H54 (cell line): ENCODE measurements at places on chromosomes 6 and 20.
A peak's percentile ranks its signal among the peaks of the same experiment; 100 is the strongest.

GRCh38 chr6:118135371-118135770 lies 228.3 kb downstream of the SLC35F1 start:
- DNase-seq, result no peak

GRCh38 chr20:10247440-10247839 lies 28.8 kb downstream of the SNAP25 start:
- DNase-seq, result no peak

DNA sequence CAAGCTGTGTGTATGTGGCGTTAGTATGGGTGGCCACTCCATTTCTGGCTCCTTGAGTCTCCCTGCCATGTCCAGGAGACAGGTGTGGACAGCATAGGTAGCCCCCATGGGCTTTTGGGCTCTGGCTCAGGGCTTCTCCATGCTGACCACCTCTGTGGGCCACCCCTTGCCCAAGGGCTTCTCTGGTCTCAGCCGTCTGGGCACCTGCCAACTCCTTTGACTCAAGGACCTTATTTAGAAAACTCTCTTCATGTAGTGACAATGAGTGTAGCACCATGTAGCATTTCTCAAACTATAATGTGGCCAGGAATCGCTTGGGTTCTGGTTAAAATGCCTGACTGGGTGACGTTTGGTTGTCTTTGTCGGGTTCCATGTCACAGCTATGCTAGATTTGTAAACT lies 5.1 kb upstream of the GTSF1L start:
- DNase-seq, result no peak

- no peak for DNase-seq
Observed at GRCh38 chr6:128422871-128423270, 97.5 kb downstream of the PTPRK start.

DNA sequence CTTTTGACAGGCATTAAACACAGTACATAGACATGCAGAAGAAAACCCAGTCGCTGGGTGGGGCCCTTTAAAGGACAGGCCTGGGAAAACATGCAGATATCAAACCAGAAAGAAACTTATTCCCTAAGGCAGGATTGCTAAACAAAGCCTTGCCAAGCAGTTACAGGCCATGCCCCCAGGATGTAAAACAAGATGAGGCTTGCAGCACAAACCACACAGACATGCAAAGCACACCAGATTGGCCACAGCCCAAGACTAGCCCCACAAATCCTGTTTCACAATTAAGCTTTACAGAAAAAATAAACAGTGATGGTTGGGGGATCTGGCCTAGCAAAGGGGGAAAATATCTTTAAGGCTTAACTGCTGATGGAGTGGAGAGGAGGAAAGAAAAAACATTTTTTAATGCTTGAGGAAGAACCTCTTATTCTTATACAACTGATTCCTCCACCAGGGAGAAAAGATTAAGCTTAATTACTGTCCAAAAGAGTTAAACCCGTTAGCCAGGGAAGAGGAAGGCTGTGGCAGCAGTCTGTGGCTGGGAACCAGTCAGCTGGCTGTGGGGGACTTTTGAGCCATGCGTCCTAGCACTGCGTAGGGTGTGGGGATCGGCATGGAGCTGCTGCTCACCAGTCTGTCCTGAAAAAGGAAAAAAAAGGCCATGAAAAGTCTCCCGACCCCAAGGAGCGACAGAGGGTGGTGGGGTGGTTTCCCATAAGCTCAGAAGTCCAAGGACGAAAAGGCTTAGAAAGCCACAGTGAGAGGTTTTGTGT lies 28.4 kb downstream of the COL19A1 start:
- no peak for DNase-seq

DNA sequence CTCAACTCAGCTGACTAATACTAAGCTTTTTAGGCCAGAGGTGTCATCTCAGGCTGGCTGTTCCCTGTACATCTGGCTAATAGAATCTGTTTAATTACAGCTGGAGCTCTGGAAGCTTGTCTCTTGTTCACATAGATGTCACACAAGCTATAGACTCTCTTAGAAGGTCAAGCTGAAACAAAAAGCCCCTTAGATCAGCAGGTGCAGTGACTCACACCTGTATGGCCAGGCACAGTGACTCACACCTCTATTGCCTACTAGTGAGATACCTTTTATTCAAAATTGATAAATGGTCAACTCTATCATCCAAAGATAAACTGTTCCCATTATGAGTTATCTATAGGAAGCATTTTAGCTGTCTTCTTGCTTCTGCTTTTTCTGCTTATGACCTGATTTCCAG lies 29.9 kb upstream of the MTHFD1L start:
- no peak for DNase-seq

- no peak for DNase-seq
Observed at GRCh38 chr6:27176096-27176495, 71.4 kb upstream of the PRSS16 start.

- no peak for DNase-seq
Observed at GRCh38 chr6:151024597-151024996, 159.1 kb downstream of the MTHFD1L start.

- DNase-seq, result no peak
Observed at GRCh38 chr20:1154226-1154625, 30.6 kb downstream of the TMEM74B start.

DNA sequence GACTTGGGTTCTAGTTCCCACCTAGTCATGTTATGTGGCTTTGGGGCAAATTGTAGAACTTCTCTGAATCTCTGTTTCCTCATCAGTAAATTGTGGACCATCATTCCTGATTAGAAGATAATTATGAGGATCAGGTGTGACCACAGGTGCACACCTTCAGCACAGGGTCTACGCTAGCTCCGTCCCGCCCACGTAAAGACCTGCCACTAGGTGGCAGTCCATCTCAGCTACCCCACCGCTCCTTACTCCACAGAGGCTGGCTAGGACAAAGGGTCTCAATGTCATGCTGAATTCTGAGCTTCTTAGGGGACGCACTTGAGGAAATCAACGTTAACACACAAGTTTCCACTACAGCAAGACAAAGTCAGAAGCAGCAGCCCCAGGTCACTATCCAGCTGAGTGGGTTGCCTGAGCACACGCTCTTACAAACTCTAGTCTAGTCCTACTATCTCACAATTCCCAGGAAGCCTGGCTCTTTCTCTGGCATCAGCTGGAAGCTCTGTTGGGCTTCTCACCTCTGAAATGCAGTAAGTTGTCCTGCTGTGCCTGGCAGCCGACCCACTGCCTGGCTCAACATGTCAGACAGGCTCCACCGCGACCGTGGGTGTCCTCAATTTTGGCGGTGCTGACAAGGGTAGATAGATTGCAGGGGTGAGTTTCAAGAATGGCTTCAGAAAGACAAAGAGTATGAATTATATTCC lies 2.0 kb upstream of the PLCG1 start:
- DNase-seq, result no peak

- no peak for DNase-seq
Observed at GRCh38 chr6:95133578-95133977, 443.8 kb upstream of the MANEA start.

GRCh38 chr20:37615340-37616109 lies 78.3 kb upstream of the CTNNBL1 start:
- peak; percentile 20 for DNase-seq

DNA sequence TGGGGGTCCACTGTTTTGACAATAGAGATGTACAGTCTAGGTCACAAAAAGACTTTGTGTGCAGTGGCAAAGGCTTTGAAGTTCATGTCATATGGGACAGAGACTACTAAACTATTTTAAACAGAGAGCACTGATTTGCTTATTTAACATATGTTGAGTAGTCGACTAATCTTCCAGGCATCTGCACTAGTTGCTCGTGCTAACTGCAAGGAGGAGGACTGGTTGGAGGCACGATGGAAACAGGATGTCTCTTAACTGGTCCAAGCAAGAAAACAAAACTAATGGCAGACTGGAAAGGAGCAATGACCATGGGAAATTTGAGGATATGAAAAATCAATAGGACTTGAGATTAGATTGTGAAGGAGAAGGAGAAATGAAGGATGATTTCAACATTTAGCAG lies 28.5 kb upstream of the ERVFRD-1 start:
- DNase-seq, result no peak

DNA sequence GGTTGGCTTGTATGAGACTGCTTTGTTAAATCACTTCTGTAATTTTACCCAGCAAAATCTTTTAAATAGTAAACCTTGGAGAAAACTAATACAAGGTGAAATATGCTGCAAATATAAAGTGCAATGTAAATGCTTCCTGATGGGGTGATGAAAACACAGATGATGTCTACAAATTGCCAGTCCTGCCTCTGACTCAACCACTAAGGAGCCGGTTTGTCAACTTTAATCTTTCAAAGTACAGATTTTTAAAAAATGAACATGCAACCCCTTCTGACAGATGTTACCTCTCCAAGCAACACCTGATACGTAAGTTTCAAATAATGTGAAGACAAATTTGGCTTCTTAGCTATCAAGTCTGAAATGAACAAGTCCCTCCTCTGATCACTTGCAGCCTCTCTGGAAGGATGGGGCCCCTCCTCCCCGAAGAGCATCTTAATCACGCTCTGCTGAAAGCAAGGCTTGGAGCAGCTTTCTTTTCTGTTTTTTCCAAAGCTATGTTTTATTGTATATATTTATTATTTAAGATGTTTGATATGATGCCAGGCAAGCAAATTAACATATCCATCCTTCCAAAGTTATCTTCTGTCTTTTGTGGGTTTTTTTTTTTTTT lies 196.0 kb downstream of the MYLK4 start:
- DNase-seq, result no peak

DNA sequence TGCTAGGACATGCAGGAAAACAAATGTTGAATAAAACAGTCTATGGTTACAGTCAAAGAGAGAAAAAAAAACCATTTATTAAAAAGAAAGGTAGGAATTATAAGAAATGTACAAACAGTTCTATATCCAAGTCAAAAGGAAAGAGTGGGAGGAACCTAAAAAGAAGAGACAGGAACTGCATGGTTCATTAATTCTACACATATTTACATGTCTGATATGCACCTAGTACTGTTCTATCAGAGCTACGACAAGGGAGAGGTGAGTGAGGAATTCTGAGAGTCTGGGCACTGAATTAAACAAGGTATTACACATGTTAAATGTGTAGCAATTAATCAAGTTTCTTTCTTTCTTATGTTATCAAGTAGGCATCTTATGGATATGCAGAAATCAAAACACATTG lies 41.9 kb downstream of the SYCP2 start:
- DNase-seq, result no peak

DNA sequence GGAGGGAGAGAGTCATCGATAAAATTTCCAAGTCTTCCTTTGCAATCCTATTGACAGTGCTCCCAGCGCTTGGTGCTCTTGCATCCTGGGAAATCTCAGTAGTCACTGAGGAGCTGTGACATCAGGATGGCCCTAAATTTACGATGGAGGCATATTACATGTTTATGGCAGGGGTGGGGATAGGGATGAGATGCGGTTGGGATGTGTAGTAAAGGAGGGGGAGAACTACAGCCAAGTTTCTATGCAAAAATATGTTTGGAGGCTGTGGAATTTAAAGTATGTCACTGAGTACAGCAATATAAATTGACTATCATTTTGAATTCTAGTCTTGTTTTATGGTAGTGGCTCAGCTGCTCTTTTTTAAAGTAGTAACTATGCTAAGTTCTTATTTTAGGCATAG lies 544.9 kb downstream of the PKHD1 start:
- no peak for DNase-seq

- DNase-seq, result no peak
Observed at GRCh38 chr6:18388942-18389341, 1.8 kb downstream of the RNF144B start.

DNA sequence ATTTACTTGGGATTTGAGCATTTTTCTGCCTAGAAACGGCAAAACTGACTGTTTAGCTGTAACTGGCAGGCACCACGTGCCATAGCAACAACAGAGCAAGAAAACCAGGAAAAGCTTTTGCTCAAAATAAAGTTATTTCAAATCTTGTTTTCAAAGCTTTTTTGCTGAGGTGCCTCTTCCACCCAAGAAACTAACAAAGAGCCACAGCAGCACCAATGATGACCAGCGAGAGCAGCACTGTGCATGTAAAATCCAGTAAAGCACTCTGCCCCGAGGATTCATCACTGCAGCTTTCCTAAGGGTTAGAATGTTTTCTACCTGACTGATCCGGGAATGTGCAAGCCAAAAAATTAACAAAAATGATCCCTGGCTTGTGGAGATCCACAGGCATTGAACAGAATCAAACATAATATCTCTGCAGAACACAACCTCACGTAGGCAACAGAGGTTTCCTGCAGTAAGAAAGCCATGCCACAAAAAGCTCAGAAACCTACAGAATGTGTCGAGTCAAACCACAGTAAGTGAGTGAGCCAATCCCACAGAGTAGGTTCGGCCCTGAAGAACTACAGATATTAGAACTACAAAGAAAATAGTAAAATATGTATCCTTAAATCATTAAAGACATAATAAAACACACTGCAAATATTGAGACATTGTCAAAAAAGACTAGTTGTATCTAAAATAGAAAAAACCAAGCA lies 7.4 kb upstream of the ULBP3 start:
- no peak for DNase-seq

DNA sequence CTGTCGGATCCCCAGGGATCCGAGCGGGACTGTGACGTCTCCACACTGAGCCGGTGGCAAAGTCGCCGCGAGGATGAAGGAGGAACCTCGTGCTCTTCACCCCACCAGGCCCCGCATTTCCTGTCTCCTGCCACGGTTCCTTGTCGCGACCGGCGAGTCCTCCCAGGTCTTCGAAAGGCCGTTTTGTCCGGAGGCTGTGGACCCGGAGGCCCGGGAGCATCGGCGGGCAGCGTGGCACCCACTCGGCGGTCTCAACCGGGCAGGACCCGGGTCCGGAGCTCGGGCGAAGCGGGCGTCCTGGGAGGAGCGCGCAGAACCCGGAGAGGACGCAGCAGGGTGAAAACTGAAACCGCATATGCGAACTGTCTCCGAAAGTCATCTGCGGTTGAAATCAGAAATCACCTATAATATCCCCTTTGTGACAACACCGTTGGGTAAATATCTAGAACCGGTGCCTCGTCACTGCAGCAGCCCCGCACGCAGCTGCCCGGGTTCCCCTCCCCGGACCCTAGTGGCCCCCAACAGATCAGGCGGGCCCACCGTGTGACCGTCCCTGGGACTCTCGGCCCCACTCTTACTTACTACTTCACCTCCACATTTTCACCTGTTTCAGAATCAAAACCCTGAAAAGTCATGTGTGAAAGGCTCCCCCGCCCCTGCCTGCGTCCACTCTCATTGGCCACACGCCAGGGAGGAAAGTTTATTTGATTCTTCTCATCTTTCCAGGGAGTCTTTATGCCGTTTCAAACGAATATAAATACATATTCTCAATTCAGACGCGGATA lies 3.1 kb upstream of the ULBP2 start:
- DNase-seq, result no peak

DNA sequence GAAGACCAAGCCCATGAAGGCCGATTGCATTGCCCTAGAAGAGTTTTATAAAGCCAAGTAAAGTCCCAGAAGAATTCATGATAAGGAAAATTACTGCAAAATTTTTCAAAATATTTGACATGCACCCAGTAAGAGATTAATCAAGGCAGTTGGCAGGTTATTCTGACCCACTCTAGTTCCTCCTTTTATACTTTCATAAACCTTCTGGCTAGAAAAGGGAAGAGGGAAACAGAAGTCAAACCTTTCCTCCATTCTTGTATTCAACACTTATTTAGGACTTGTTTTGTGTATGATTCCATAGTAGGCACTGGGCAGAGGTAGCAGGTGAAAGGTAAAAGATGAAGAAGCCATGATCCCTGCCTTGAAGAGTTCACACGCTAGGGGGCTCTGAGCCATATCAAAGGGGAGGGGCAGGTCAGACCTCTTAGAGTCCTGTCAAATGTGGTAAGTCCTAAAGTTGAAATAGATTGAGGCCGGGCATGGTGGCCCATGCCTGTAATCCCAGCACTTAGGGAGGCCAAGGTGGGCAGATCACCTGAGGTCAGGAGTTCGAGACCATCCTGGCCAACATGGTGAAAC lies 85.4 kb downstream of the NDUFAF5 start:
- no peak for DNase-seq

- no peak for DNase-seq
Observed at GRCh38 chr20:51513545-51513944, 29.0 kb downstream of the NFATC2 start.

- DNase-seq, result no peak
Observed at GRCh38 chr6:40444312-40444711, 142.9 kb downstream of the LRFN2 start.
